ENCODE measurements at places on chromosomes 1 and 21. TPM values are rescaled to one million over a fixed set of nuclear protein-coding genes. Genes with fewer than 3 reads are reported as not detected.

DNA sequence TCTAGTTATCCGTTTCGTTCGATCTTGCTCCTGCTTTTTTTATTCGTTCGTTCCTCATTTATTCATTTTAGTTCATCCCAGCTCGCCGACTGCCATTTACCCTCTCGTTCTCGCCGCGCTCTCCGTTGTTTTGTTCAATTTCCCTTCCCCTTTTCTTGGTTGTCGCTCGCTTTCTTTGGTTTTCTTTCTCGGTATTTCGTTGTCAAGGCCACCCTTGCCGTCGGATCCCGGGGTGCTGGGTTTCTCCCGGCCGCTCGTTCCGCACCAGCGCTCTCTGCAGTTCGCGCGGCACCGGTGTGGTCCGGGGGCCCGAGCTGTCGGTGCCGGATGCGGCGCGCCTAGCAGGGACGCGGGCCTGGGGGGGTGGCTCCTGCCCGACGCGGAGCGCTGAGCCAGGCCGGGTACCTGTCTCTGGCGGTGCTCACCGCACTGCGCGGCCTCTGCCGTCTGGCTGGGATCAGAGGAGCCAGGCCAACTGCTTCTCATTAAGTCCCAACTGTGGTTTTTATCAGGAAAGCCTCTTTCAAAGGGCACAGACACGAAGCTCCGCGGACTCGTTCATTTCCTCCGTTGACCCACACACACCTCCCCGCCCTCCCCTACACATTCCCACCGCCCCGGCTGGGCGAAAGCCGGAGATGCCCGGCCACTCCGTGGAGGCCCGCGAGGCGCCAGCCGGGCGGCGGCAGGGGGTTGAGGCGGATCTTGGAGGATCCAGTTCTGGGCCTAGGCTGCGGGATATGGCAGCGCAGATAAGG is 1.6 kb downstream of the ALX3 start:
- DNase-seq: no peak

Gene HRNR
- total RNA-seq: not detected

Gene KRTAP11-1
- not detected for total RNA-seq

Gene CYYR1
- 15.8 TPM for total RNA-seq

DNA sequence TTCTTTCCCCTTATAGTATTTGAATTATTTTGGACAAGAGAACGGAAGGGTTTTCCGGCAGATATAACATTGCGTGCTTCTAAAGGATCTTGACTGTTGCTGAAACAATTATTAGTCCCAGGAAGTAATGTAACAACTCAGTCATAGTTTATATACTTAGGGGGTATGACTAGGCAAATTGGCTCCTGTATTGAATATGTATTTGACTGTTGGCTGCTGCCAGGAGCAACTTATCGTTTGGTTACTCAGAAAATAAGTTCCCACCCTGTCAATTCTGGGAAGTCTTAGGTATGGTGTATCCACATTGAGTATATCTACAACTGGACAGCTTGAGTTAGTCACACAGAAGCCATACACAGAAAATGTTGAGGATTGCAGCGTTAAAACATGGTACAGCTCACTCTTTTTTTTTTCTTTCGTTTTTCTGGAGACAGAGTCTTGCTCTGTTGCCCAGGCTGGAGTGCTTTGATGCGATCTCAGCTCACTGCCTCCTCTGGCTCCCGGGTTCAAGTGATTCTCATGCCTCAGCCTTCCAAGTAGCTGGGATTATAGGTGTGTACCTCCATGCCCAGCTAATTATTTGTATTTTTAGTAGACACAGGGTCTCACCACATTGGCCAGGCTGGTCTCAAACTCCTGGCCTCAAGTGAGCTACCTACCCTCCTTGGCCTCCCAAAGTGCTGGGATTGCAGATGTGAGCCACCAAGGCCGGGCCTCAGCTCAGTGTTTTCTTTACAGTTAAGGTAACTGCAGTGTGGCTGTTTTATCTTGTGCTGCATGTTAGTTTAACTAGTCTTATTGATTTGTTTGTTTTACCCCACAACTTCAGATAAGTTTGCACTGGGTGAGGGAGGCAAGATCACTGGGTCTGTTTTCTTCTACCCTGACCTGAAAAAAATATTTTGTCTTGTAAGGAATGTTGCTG is 10.2 kb downstream of the SMAP2 start:
- DNase-seq: no peak

DNA sequence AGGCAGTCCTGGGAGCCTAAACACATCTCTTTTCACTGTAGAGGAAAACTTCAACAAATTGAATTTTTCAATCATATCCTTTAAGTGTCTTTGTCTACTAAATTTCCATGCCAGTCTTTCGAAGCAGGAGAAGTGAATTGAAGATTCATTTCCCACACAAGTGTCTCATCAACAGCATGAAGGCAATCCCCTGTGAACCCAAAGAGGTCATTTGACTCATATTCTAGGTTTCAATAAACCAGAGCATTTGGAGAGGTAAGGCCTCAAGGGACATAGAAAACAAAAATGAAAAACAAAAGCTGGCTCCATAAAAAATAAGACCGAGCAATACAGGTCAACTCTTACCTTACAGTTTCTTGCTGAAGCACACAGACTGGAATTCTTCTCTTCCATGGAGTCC is 94.1 kb upstream of the ATP1B1 start:
- DNase-seq: no peak

Gene SAMSN1
- 20.5 TPM for total RNA-seq

Data from thoracic aorta (tissue), 2 donors.